Fibroblast of skin of back (primary cell): ENCODE measurements at places on chromosomes 11 and 22.
A peak's percentile ranks its signal among the peaks of the same experiment; 100 is the strongest.

DNA sequence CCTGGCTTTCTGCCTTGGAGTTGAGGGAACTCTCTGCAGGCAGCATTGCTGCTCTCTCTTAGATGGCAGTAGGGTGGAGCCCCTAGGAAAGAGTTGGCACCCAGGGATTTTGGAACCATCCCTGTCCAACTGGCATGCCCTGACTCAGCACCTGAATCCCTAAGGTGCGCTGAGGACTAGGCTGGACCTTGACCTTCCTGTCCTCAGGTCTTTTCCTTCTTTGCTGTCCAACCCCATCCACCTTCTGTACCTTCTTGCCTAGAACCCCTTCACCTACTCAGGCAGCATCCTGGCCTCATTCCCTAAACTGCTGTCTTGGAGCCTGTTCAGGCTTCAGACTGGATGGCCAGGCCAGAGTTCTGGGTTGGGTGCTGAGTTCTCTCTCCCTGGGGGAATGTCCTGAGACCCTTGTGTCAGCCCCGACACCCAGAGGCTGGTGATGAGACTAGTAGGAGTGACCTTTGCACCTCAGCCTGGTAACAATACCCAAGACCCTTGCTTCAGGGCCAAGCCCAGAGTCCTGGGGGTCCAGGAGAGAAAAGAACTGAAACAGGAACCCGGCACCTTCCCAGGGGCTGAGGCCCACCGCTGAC lies 2.5 kb upstream of the POLD4 start:
- no peak for DNase-seq

GRCh38 chr11:8682303-8683114 lies at the start of the genes RPL27A and TRIM66:
TSS of gene RPL27A (plus strand) at chr11:8682792. CDS start at chr11:8682814, 22 bp downstream.
TSS of gene TRIM66 (minus strand) at chr11:8682665. CDS start at chr11:8672274, 10,391 bp downstream.
- peak; percentile 96 for DNase-seq

DNA sequence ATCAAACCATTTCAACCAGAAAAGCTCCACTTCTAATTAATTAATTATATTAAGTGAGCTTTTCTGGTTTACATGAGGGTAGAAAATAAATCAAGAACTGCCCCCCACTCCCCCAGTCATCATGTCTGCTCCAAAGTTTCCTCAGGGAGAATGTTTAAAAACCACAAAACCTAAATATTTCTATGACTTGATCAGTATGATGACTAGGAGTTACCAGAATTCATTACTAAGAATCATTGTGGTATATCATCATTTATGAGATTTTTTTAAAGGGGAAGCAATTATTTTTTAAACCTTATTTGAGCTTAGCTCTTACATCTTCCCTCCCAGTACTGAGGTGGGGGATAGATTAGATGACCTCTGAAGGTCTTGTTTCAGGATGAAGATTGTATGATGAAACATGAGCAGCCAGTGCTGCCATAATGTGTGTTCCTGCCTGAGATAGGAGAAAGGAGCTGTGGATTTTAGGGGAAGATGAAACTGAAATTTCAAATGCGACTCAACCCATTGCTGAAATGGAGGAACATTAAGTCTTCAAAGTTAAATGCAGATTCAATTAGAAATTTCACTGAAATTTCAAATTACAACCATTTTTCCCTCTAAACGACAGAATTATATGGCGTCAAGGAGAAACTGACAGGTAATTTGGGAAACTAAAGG lies 401.3 kb upstream of the CADM1 start:
- peak; percentile 69 for DNase-seq

DNA sequence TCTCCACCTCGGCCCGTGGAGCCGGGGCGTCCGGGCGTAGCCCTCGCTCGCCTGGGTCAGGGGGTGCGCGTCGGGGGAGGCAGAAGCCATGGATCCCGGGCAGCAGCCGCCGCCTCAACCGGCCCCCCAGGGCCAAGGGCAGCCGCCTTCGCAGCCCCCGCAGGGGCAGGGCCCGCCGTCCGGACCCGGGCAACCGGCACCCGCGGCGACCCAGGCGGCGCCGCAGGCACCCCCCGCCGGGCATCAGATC lies 439 bp downstream of the YAP1 start:
- no peak for DNase-seq

GRCh38 chr11:46322759-46323158 lies 24.5 kb upstream of the DGKZ start:
- peak; percentile 57 for DNase-seq

GRCh38 chr11:60701469-60701818 lies 2.0 kb downstream of the MS4A8 start:
- DNase-seq, result no peak

DNA sequence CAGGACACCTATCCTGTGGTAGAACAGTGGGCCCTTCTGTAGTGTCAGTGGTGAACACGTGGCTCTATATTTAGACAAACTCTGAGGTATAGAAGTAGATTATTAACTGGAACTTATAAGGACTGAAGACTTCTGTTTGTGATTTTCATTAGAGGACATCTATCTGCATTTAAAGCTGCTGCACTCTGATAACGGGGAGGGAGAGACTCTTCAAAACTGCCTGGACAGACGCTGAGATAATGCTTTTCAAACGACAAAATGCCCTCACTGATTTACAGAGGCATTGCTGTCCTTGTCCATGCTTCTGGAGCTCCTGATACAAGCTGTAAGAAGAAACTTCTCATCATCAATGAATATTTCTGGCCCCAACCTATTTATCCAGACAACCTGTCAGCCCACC lies 425.2 kb downstream of the OPCML start:
- DNase-seq, result no peak
